Stimulated activated CD4-positive, alpha-beta T cell treated with anti-CD3 and anti-CD28 coated beads, Interleukin-15, amount 100 ng/mL, for 24 hours (primary cell): ENCODE measurements at places on chromosomes 6 and 20.

- DNase-seq: no peak
Observed at GRCh38 chr6:163531122-163531521, 116.6 kb downstream of the QKI start.

GRCh38 chr20:24332956-24333355 is 136.5 kb upstream of the SYNDIG1 start:
- DNase-seq: no peak

GRCh38 chr20:54004445-54004844 is 65.9 kb downstream of the BCAS1 start:
- no peak for DNase-seq

- no peak for DNase-seq
Observed at GRCh38 chr20:40192529-40192928, 496.5 kb downstream of the MAFB start.

- DNase-seq: no peak
Observed at GRCh38 chr6:167237438-167238145, 53.5 kb upstream of the UNC93A start.

- no peak for DNase-seq
Observed at GRCh38 chr6:161435748-161436070, 161.8 kb upstream of the AGPAT4 start.

DNA sequence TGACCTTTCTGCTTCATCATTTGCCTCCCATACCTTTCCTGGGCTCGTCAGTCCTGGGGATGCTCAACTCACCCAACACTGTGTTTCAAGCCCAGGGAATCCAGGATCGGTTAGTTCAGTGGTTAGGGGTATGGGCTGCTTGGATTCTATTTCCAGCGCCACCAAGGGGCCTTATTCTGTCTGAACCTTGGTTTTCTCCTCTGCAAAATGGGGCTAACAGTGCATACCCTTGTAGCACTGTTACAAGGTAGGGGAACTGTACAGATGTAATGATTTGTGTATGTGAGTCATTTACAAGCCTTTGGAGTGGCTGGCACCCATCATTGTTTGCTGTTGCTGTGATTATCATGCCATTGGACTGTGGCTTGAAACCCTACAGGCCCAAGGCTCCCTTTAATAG is 14.5 kb upstream of the CSNK2A1 start:
- DNase-seq: no peak

- DNase-seq: no peak
Observed at GRCh38 chr6:7138921-7139358, 31.2 kb downstream of the RREB1 start.

GRCh38 chr6:13396241-13396792 is 68.0 kb upstream of the TBC1D7 start:
- no peak for DNase-seq

DNA sequence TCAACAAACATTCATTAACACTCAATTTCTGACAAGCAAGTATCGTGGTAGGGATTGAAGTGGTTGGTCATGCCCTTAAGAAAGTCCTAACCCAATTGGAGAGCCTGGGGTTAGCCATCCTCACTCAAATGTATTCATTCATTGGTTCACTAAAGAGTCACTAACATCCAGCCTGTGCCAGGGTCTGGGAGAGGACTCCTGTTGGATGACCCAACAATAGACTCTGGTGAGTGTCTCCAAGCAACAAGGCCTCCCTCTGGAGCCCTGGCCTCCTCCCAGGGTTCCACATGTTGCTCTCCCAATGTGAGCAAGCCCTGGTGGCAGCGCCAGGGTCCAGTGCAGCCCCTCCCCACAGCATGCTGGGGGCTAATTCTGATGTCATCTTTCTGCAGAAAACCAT is at the start of gene BPIFA3:
Gene BPIFA3 (plus strand): TSS at position 301 of the 400 bp plus-strand sequence. CDS start 185 bp downstream, outside the sequence.
- no peak for DNase-seq

DNA sequence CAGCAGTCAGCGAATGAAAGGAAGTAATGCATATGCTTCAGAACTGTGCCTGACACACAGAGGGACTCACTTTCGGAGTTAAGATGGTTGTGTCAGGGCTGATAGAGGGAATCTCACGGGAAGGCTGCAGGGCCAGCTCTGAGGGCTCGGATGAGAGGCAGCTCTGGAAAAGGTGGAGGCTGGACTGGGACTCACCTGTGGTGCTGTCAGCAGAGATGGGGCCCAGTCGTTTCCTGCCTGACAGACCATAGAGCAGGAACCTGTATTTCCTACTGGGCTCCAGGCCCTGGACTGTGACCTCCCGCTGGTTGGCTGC is 9.3 kb downstream of the CYP21A2 start:
- no peak for DNase-seq

GRCh38 chr20:62759981-62760431 is 36.3 kb upstream of the MRGBP start:
- no peak for DNase-seq

DNA sequence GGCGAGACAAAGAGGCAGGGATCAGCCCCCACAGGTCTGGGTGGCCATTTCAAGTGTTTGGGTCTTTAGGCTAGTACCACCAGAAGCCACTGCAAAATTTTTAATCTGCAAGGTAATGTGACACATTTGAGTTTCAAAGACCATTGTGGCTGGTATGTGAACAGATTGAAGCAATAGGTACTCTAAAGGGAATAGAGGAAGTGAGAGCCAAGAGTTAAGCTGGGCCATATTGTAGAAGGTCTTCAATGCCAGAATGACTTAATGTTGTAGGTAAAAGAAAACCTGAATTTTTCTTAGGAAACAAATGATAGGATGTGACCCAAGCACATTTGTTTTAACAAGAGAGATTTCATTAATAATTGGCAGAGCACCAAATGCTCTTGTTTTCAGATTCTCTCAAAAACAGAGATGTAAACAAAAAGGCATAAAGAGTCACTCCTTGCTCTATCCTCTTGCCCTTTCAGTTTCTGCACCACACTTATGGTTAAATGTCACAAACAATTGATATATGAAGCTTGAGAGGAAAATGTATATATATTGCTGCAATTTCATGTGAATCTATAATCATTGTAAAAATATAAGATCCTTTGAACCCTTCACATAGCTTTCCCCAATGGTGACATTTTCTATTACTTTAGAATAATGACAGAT is 307.1 kb upstream of the PLN start:
- no peak for DNase-seq

- DNase-seq: no peak
Observed at GRCh38 chr20:8128291-8129060, 3.6 kb upstream of the PLCB1 start.

- DNase-seq: no peak
Observed at GRCh38 chr20:6490849-6491248, 276.6 kb upstream of the BMP2 start.

GRCh38 chr20:56088375-56088774 is 83.1 kb upstream of the CBLN4 start:
- no peak for DNase-seq

GRCh38 chr6:41053041-41053440 is at the start of gene APOBEC2:
APOBEC2 (plus strand) TSS chr6:41053202; CDS start chr6:41053348, 146 bp downstream.
- no peak for DNase-seq

GRCh38 chr6:159117563-159117962 is 51.6 kb upstream of the FNDC1 start:
- DNase-seq: no peak

GRCh38 chr6:120077489-120077888 is 727.9 kb upstream of the MAN1A1 start:
- no peak for DNase-seq

DNA sequence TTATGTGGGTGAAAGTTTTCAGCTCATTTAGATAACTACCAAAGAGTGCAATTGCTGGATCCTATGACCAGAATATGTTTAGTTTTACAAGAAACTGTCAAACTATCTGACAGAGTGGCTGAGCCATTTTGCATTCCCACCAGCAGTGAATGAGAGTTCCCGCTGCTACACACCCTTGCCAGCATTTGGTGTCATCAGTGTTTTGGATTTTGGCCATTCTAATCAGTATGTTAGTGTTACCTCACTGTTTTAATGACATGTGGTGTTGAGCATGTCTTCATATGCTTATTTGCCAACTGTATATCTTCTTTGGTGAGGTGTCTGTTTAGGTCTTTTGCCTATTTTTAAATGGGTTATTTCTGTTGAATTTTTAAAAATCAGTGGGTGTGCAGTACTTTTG is 120.9 kb downstream of the CFAP61 start:
- no peak for DNase-seq

- DNase-seq: no peak
Observed at GRCh38 chr6:112054001-112054400, at the start of gene CCN6. CCN6 (plus strand) TSS chr6:112054104; CDS start chr6:112054358, 254 bp downstream.

GRCh38 chr6:116278854-116279231 is 887 bp downstream of the TSPYL1 start:
- peak; percentile 35 for DNase-seq

- no peak for DNase-seq
Observed at GRCh38 chr20:44296011-44296410, 15.0 kb downstream of the FITM2 start.

GRCh38 chr20:57680934-57681914 is 28.6 kb downstream of the PMEPA1 start:
- peak; percentile 26 for DNase-seq

GRCh38 chr6:20564777-20565176 is 30.5 kb downstream of the CDKAL1 start:
- DNase-seq: no peak

GRCh38 chr6:16162003-16162402 is 33.1 kb downstream of the MYLIP start:
- no peak for DNase-seq

DNA sequence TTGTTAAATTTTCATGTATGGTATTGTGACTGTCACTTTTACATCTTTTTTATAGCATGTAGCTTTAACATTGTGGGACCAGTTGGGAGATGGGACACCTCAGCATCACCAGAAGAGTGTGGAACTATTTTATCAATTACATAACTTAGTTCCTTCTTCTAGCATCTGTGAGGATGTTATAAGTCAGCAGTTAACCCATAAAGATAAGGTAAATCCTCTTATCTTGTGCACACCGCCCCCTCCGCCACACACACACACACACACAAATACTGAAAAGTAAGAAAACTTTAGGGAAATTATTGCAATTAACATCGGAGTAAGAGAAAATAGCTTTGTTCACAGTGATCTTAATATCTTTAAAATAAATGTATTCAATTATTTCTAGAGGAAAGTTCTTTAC is 60.9 kb downstream of the PGM3 start:
- DNase-seq: no peak

- DNase-seq: no peak
Observed at GRCh38 chr20:50648651-50649050, 42.7 kb downstream of the RIPOR3 start.

- DNase-seq: no peak
Observed at GRCh38 chr6:162613310-162613709, 114.3 kb downstream of the PRKN start.

DNA sequence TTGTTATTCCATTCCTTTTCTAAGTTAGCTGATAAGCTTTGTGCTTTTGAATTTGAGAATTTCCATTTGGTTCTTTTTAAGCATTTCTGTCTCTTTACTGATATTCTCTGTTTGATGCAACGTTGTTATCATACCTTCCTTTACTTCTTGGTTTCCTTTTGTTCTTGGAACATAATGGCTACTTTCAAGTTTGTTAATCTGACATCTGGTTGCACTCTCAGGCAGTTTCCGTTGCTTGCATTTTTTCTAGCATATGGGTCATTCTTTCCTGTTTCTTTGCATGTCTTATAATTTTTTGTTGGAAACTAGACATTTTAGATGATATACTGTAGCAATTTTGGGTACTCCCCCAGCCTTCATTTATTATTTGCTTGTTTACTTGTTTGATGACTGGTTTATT is 12.5 kb downstream of the CDC5L start:
- no peak for DNase-seq

DNA sequence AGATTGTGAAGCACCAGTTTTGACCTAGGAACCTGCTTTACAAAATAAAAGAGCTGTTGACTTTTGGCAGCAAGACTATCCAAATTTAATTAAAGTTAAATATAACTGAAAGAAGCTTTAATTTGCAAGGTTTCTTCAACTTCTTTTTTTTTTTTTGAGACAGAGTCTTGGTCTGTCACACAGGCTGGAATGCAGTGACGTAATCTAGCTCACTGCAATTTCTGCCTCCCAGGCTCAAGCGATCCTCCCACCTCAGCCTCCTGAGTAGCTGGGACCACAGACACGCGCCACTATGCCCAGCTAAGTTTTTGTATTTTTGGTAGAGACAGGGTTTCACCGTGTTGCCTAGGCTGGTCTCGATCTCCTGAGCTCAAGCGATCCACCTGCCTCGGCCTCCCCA is 13.7 kb upstream of the CSE1L start:
- no peak for DNase-seq

DNA sequence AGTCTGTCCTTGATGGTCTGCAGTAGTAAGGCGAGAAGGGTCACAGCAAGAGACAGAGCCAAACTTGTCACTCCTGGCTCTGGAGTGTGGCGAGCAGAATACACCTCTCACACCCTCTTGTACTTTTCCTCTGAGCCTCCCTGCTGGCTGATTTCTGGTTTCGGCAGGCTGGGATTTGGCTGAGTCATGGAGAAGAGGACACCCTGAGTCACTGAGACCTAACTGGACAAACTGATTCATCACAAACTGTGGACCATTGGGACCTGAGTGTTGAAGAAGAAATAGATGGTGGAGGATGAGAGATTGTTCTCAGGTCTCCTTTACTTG is 101.7 kb downstream of the F13A1 start:
- DNase-seq: no peak

DNA sequence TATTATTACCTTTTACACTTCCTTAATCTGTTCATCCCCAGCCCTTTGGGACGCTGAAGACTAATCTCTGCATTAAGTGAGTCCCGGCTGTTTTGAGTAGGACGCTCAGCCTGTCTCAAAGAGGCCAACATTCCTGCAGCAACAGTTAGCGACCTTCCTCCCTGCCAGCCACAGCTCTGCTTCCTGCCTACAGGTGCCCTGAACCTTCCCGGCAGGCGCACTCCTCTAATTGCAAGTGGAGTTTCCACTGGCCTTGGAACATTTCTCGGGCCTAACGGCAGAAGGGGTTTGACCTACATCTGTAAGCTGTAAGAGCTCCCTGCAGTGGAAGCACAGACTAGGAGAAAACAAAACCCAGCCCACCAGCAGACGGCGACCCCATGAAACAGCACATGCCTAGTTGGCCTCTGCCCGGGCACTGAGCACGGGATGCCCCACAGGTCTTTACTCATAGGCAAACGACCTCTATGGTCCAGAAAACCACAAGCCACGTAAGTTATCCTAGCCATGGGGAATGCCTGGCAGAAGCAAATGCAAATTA is 137.9 kb downstream of the DTNBP1 start:
- no peak for DNase-seq

DNA sequence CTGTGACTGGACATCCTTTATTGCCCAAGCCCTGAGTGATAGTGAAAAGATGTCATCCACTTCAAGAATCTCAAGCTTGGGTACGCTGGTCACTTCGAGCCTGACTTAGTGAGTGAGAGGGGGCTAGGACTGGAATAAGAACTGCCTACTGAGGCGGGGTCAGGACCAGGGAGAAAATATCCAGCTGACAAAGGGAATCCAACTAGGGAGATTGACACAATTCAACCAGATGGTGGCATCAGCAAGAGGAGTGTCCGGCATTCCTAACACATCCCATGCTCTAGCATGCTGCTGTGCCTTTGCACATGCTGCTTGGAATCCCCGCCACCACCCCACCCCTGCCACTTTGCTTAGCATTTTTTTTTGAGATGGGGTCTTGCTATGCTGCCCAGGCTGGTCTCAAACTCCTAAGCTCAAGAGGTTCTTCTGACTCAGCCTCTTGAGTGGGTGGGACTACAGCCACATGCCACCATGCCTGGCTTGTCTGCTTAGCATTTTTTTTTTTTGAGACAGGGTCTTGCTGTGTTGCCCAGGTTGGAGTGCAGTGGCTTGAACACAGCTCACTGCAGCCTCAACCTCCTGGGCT is 6.5 kb upstream of the CEP250 start:
- no peak for DNase-seq
